Myometrial cell (primary cell): ENCODE measurements at places on chromosomes 7 and 10. TPM values are rescaled to one million over a fixed set of nuclear protein-coding genes. Genes with fewer than 3 reads are reported as not detected.

Gene ABCA13
- not detected in 2 replicates for total RNA-seq

Gene OR6V1
- total RNA-seq, result not detected in 2 replicates

Gene RAPGEF5
- 0.29 TPM in 1 of 2 replicates, not detected in the other for total RNA-seq

Gene TECTB
- not detected in 2 replicates for total RNA-seq

Gene MYPN
- 11.0 and 12.9 TPM in 2 replicates for total RNA-seq

Gene TUBAL3
- not detected in 2 replicates for total RNA-seq

Gene VSTM4
- total RNA-seq, result under 0.01 and 0.18 TPM in 2 replicates

Gene GCK
- 1.2 and 2.7 TPM in 2 replicates for total RNA-seq

Gene CTNNA3
- total RNA-seq, result not detected in 2 replicates

Gene TEX36
- total RNA-seq, result not detected in 2 replicates

Gene TSPAN33
- total RNA-seq, result 1.2 and 2.6 TPM in 2 replicates

Gene AQP1
- 1.1 and 1.4 TPM in 2 replicates for total RNA-seq

Gene SYT15
- not detected in 2 replicates for total RNA-seq

Gene GNAT3
- not detected in 2 replicates for total RNA-seq

Gene STK31
- not detected in 2 replicates for total RNA-seq

Gene DGKB
- total RNA-seq, result under 0.01 and 0.89 TPM in 2 replicates

Gene SH2D4B
- total RNA-seq, result not detected in 2 replicates

Gene SPOCK2
- total RNA-seq, result under 0.01 TPM in 1 of 2 replicates, not detected in the other

Gene SEM1
- total RNA-seq, result 13.8 and 32.9 TPM in 2 replicates

Gene TYW1
- 13.5 and 21.6 TPM in 2 replicates for total RNA-seq

Gene SUN3
- total RNA-seq, result not detected in 2 replicates

Gene OR2A1
- total RNA-seq, result not detected in 2 replicates
